ENCODE measurements at places on chromosomes 11 and 22.

- no peak for DNase-seq
Measured at GRCh38 chr11:17528181-17528691, 16.0 kb downstream of the USH1C start.

DNA sequence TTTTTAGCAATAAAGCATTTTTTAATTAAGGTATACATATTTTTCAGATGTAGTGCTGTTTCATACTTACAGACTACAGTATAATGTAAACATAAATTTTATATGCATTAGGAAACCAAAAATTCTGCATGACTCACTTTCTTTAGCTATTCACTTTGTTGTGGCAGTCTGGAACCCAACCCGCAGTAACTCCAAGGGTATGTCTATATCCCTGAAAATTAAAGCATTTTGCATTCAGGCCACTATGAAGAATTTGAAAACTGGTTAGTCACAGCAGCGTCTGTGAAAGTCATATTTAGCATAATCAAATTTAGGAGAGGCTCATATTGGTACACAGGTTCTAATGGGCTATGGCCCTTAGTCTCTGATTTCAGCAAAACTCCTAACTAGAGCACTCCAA, 46.8 kb downstream of the BBOX1 start:
- no peak for DNase-seq

DNA sequence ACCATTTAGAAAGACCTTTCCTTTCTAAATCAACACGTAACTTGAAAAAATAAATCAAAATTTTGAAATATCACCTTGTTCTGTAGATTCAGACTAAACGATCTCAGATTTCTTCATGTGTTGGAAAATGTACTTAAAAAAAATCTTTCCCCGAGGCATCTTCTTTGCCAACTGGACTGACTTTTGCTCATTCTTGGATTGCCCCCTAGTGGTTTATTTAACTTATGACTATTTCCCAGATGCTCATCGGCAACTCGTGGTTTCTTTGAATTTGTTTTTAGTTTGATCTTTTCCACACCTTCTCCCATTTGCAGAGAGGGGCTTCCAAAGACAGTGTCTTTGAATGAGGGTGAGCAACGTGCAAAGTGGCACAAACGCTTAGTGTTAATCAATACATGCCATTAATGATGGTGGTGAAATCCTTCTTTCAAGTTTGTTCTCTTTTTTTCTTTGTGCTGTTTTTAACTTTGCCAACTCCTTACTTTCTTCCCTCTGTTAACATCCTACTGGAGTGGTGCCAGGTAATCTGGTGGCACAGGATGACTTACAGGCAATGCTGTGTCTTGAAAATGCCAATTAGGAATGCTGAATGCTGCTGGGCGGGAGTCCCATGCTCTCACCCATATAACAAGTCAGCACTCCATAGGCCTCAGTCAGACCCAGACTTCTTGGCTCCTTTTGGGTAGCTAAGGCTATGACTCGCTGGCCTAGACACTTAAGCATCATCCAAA, 18.3 kb downstream of the PRSS23 start:
- no peak for DNase-seq

DNA sequence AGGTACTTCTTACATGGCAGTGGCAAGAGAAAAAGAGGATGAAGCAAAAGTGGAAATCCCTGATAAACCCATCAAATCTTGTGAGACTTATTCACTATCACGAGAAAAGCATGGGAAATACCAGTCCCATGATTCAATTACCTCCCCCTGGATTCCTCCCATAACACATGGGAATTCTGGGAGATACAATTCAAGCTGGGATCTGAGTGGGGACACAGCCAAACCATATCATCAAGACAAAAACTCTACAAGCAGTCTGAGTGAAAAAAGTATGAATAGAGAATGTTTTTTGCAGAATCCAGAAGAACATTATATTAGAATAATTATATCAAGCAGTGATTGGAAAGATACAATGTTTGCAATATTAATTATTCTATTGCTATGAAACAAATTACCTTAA, 893.7 kb downstream of the FAM181B start:
- DNase-seq: no peak

- peak; percentile 3 for DNase-seq
Measured at GRCh38 chr22:32354360-32355351, 3.0 kb upstream of the RFPL3 start.

DNA sequence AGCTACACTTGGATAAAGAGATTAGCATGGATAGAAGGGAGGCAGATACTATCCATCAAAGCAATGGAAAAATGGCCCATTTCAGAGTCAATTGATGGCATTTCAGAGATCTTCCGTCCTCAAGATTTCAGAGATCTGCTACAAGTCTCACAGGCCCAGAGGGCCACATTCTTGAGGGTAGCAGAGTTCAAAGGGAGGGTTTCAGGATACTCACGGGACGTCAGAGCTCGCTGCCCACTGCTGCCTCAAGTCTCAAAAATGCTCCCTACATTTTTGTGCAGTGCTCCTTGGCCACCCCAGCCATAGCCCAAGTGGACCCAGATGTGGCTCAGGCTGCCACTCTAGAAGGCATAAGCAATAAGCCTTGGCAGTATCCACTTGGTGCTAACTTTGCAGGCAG, 24.9 kb downstream of the RTL6 start:
- DNase-seq: no peak
